ENCODE measurements at places on chromosomes 3 and 15. TPM values are rescaled to one million over a fixed set of nuclear protein-coding genes. Genes with fewer than 3 reads are reported as not detected.

- H3K27ac ChIP-seq: 0 out of 2 replicates have a peak overlapping the region, but pooled peaks have one; percentile 13
- peaks cover 95% of the 10 kb centered on the region for H3K36me3 ChIP-seq
- no peaks in the 10 kb centered on the region for H3K27me3 ChIP-seq
- no peak overlapping the region for H3K4me3 ChIP-seq
Measured at GRCh38 chr3:172118019-172118418, 78.6 kb downstream of the FNDC3B start.

GRCh38 chr3:141482245-141482922 is 4.4 kb upstream of the RASA2 start:
- peaks cover 50% of the 10 kb centered on the region for H3K4me1 ChIP-seq
- DNase-seq: peak; percentile 95
- H3K27ac ChIP-seq: peak overlapping the region; percentile 38
- no peaks in the 10 kb centered on the region for H3K27me3 ChIP-seq
- no peaks in the 10 kb centered on the region for H3K36me3 ChIP-seq

- no peak overlapping the region for H3K4me3 ChIP-seq
- H3K36me3 ChIP-seq: no peaks in the 10 kb centered on the region
- H3K27me3 ChIP-seq: no peaks in the 10 kb centered on the region
- H3K4me1 ChIP-seq: no peaks in the 10 kb centered on the region
- DNase-seq: no peak
- no peak overlapping the region for H3K27ac ChIP-seq
Measured at GRCh38 chr3:43915546-43915945, 224.8 kb downstream of the ABHD5 start.

The PAK6 gene
- 10.7 TPM for total RNA-seq

The THOC7 gene
- 104 TPM for total RNA-seq

The FES gene
- 2.1 TPM for total RNA-seq

All from PC-9 (cell line).